Esophagus squamous epithelium (tissue), 5 donors: ENCODE measurements at places on chromosomes 7 and 10.

- no peak for DNase-seq
Observed at GRCh38 chr7:155991470-155991869, 179.2 kb upstream of the SHH start.

- DNase-seq, result no peak
Observed at GRCh38 chr7:33155811-33156210, 26.4 kb downstream of the BBS9 start.

GRCh38 chr7:23075571-23075970, 30.0 kb upstream of the KLHL7 start:
- no peak for DNase-seq

DNA sequence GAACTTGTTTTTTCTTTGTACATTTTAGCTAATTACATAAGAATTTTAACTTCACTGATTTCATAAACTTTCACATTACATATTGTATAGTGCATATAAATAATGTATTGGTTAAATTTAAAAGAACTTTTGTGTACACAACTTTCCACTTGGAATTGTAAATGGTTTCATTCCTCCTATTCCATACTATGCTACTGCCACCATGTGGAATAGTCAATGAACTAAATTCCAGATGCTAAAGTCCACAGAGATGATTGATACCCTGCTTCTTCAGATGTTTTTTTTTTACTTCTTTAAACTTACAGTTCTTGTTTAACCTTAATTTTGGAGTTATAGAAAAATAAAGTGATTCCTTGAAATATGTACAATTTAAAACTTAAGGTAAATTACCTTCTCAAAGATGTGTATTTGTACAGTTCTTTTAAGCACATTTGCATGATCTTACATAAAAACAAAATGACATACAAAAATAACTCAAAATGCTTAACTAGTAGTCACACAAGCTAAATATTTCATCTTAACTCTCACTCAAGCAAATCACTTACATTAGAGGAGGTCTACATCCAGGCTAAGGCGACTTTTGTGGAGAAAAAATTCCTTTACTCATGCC, 247.6 kb upstream of the HGF start:
- DNase-seq, result no peak

GRCh38 chr10:22635650-22636049, 78.7 kb downstream of the PIP4K2A start:
- DNase-seq, result no peak

- DNase-seq, result no peak
Observed at GRCh38 chr7:123787220-123788007, 38.6 kb upstream of the WASL start.

DNA sequence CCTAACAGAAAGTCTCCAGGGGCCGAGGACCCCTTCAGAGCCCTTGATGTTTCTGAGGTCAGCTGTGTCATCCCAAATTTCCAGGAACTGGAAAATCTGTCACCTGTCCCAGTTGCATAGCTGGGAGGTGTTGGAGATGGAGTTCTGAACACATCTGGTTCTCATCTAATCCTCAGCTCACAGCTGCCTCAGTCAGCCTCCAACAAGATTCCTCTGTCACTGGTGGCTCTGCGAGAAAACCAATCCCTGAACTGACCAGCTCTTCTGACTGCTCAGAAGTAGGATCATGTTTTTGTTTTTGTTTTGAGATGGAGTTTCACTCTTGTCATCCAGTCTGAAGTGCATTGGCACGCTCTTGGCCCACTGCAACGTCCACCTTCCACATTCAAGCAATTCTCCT, 37.6 kb upstream of the MYL10 start:
- no peak for DNase-seq

GRCh38 chr7:102004229-102004628, 186.8 kb downstream of the CUX1 start:
- no peak for DNase-seq

DNA sequence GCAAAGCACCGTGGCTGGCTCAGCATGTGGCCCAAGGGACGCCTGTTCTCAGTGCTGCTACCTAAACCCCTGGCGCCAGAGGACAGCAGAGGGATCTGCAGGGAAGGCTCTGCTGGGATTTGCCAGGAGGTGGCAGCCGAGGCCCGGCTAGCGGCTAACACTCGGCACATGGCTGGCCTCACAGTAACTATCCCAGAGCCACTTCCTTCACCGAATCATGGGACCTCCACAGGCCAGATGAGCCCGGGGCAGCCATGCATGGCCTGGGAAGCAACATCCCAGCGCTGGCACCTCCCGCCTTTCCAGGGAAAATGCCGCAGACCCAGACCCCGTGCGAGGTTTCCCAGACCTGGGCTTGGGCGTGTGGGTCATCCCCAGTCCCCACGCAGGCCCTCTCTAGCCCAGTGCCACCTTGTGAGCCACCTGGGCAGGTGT, 36.4 kb downstream of the DPYSL4 start:
- DNase-seq, result no peak

DNA sequence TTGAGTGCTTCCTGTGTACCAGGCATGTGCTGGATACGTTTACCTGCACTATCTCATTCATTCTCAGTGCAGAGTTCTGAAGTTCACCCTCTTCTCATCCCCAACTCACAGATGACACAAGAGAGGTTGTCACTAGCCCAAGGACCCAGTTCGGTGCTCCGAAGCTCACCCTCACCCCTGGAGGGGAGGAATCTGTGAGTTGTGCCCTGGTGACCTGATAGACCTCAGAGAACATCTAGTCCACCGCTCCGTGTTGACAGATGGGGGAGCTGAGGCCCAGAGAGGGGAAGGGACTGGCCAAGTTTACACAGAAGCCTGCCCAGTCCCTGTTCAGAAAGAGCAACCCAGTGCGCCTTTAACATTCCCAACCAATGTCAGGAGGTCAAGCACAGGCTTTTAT, 44.8 kb upstream of the EMX2 start:
- DNase-seq, result no peak

DNA sequence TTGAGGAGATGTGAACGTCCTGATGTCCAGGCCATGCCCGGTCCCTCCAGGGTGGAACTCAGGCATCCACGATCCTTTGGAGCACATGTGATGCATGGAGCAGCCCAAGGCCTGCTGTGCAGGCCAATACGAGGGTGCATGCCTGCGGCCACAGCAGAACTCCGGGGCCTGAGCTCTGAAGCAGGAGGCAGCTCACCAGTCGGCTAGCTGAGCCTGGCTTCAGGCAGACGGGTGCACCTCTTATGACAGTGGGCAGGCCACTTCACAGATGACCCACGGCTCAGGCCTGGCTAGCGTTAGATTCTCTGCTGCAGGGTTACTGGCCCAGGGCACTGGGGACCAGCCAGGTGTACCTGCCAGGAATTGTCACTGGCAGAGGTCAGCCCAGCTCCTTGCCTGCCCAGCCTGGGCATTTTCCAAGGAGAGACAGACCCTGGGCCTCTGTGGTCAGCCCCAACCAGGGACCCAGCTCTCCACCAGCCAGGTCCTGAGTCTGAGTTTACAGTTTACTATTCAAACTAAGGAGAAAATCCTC, 29.6 kb upstream of the INPP5A start:
- DNase-seq, result no peak

- peak; percentile 51 for DNase-seq
Observed at GRCh38 chr7:26200038-26200443, 505 bp downstream of the HNRNPA2B1 start.

DNA sequence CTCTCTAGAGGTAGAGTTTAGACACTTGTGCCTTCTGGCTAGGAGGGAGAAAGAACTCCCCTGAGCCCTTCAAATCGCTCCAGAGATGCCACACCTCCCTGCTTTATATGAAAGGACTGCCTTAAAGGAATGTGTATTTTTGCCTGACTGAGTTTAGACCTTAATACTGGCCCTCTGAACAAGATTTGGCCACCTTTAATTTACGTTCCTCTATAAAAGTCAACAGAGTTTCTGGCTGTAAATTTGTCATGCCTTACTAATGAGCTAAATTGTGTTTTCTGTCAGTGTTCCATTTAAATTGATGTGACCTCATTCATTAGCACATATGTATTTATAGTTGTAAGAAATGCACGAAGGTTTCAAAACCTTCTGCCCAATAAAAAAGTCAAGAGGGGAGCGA, 48.0 kb downstream of the SEMA3C start:
- DNase-seq, result no peak

- DNase-seq, result no peak
Observed at GRCh38 chr10:110498982-110499795, 1.5 kb downstream of the DUSP5 start.

GRCh38 chr10:114526126-114526503, 121.8 kb upstream of the AFAP1L2 start:
- DNase-seq, result no peak

DNA sequence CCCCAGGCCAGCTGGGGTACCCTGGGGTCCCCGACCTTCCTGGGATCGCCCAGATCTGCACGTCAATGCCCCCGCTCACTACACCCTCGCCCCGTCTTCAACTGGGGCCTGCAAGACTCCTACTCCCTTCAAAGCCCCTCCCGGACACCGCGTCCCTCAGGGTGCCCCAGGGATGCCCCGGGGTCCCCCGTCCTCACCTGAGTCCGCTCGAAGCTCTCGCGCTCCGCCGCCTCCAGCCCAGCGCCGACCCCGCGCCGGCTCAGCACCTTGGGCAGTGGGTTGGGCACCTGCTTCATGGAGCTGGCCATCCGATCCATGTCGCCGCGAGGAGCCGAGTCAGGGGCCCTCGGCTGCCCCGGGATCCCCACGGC, at the start of gene HIP1:
Gene HIP1 (minus strand): TSS at position 338 of the 371 bp plus-strand sequence. CDS start 21 bp downstream, at position 317.
- no peak for DNase-seq

DNA sequence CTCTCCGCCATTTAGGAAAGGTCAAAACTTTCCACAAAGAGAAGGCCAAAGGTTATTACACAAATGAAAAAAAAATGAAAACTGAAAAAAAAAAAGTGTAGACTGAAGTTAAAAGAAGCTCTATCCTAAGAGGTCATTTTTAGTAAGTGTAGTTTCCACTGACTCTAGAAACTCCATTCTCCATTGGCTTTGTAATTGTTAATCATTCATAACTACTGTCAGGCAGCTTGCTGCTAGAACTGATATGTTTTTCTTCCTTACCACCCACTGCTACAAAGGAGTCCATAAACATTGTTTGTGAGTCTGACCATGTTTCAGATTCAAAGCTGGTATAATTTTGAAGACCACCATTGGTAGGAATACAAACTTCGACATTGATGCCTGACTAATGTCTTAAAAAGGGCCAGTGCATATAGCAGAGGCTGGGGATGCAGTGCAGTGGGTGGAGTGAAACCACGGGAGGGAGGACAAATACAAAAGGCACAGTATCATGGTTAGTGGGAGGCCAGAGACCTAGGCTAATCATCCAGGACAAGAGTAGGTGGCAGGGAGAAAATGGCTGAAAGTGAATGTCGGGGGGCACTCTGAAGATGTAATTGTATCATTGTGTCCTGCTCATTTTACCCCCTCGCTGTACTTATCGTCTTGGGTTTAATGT, 16.9 kb upstream of the DYNC1I1 start:
- no peak for DNase-seq

GRCh38 chr10:1086787-1087186, 30.6 kb downstream of the WDR37 start:
- DNase-seq, result no peak

DNA sequence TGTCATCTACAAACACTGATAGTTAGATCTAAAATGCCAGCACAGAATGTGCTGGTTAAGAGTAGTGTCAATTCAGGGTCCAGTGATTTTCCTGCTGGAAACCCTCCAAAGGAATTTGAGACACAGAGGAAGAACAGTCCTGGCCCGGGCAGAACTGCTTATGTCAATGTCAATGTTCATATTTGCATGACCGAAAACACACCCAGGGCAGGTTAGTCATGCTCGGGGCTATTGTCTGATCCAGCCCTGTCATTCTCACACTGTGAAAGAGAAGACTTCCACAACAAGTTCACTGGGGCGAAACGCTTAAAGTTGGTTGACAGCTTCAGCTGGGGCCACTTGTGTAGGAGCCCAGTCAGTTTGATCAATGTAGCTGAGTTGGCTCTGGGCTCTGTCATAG, 139.3 kb downstream of the C1GALT1 start:
- DNase-seq, result no peak

GRCh38 chr10:115674496-115674895, 581.3 kb downstream of the ATRNL1 start:
- DNase-seq, result no peak

DNA sequence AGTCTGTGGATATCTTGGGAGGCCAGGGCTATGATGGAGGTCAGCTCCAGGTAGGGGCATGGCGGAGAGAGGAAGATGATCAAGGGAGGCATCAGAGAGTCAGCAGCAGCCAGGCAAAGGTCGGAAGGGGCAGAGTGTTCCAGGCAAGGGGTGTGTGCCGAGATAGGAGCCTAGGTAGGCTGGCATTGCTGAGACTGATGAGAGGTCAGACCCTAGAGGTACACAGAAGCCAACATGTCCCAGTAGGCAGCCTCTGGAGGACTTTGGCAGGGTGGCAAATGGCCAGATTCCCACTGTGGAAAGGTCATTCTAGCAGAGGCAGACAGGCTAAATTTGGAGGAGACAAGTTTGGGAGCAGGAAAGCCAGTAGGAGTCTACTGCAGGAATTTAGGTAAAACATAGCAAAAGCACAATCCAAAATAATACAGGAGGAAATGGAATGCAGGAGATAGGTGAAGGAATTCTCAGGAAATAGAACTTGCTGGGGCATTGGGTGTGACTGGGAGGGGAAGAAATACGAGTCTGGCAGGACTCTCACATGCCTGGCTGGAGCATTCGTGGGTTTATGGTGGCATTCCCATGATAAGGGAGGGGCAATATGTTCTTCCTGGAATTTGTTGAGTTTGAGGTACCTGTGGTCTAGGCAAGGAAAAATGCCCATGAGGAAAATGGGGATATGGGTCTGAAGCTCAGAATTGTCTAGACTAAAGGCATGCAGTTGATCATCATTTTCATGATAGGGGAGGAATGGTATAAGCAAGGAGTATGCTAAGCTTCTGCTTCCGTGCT, 25.7 kb downstream of the TMEM176A start:
- DNase-seq, result no peak

DNA sequence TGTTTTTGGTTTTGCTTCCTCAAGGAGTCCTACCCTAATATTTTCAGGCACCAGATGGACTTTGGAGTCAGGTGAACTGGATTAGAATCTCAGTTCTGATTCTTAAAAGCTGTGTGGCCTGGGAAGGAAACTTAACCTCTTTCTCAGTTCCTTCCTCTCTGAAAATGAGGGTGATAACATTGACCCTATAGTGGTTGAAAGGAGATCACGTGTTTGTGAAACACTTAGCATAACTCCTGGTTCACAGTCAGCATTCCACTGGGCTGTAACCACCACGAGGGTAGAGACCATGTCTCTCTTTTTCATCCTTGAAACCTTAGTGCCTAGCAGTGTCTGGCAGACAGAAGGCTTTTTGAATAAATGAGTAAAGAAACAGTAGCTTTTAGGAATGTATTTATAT, 16.7 kb downstream of the LSMEM1 start:
- no peak for DNase-seq
